ENCODE measurements at places on chromosomes 6 and 20. TPM values are rescaled to one million over a fixed set of nuclear protein-coding genes. Genes with fewer than 3 reads are reported as not detected.

PHF10 gene
- total RNA-seq = 62.9 TPM

TLDC2 gene
- total RNA-seq = not detected

SLC17A3 gene
- not detected for total RNA-seq

NMBR gene
- not detected for total RNA-seq

SSTR4 gene
- not detected for total RNA-seq

TGM2 gene
- 473 TPM for total RNA-seq

PGBD1 gene
- total RNA-seq = 2.3 TPM

TTK gene
- 0.32 TPM for total RNA-seq

IPCEF1 gene
- 1.7 TPM for total RNA-seq

TMEM170B gene
- 5.4 TPM for total RNA-seq

CNKSR3 gene
- total RNA-seq = 20.6 TPM

ADGB gene
- total RNA-seq = not detected

HRH3 gene
- total RNA-seq = not detected

TUBE1 gene
- 31.8 TPM for total RNA-seq

ECT2L gene
- 0.37 TPM for total RNA-seq

MEP1A gene
- total RNA-seq = not detected

UNC5CL gene
- 0.20 TPM for total RNA-seq

GRM4 gene
- total RNA-seq = not detected

CFAP206 gene
- 0.25 TPM for total RNA-seq

KIAA1586 gene
- total RNA-seq = 7.7 TPM

GOPC gene
- total RNA-seq = 19.3 TPM

ARHGAP40 gene
- total RNA-seq = not detected

C6orf15 gene
- total RNA-seq = not detected

PLN gene
- 2,753 TPM for total RNA-seq

THBD gene
- total RNA-seq = 13.1 TPM

MYLK4 gene
- 2.5 TPM for total RNA-seq

FABP7 gene
- not detected for total RNA-seq

KLHDC3 gene
- total RNA-seq = 167 TPM

GATA5 gene
- 18.1 TPM for total RNA-seq

RIPOR2 gene
- 3.6 TPM for total RNA-seq

SEMG1 gene
- not detected for total RNA-seq

C20orf144 gene
- total RNA-seq = not detected

DLK2 gene
- total RNA-seq = 1.2 TPM

POM121L2 gene
- total RNA-seq = not detected

GNRH2 gene
- not detected for total RNA-seq

LKAAEAR1 gene
- total RNA-seq = not detected

VIP gene
- total RNA-seq = 0.42 TPM

CAPN11 gene
- total RNA-seq = 0.40 TPM

CDH22 gene
- total RNA-seq = 2.3 TPM

SLC17A1 gene
- total RNA-seq = not detected

C6orf52 gene
- total RNA-seq = not detected

GPLD1 gene
- 1.1 TPM for total RNA-seq

PCSK2 gene
- 1.7 TPM for total RNA-seq

ATP6V1G2 gene
- 2.1 TPM for total RNA-seq

SOX4 gene
- total RNA-seq = 10.0 TPM

DEFB126 gene
- not detected for total RNA-seq

HLA-DMA gene
- 20.0 TPM for total RNA-seq

MROH8 gene
- 4.4 TPM for total RNA-seq

C20orf202 gene
- 0.25 TPM for total RNA-seq

PRPH2 gene
- total RNA-seq = 0.47 TPM

NT5E gene
- 6.0 TPM for total RNA-seq

MOXD1 gene
- 3.5 TPM for total RNA-seq

RAD21L1 gene
- not detected for total RNA-seq

PACSIN1 gene
- total RNA-seq = 13.6 TPM

SLC32A1 gene
- not detected for total RNA-seq

Measured in left ventricle myocardium superior (tissue), 1 donor.